NCI-H187 (cell line): ENCODE measurements at places on chromosomes 1 and 21.

GRCh38 chr1:28663871-28664470 lies 4.6 kb upstream of the GMEB1 start:
- no peak for DNase-seq

DNA sequence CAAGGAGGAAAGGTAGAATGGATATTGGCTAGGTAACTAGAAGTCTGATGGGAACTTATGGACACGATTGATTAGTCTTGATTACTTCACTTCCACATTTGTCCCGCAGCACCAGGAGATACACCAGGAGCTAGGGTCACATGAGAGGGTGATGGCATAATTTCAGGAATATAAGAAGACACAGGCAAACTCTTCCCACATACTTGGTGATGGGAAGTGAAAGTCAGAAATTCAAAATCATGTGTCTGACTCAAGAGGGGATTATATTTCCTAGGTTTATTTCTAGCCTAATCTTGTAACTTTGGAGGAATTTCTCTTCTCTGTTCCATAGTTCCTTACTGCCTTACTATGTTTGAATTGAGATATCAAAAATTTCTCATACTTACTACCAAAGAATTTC lies 185.0 kb downstream of the PBX1 start:
- no peak for DNase-seq

DNA sequence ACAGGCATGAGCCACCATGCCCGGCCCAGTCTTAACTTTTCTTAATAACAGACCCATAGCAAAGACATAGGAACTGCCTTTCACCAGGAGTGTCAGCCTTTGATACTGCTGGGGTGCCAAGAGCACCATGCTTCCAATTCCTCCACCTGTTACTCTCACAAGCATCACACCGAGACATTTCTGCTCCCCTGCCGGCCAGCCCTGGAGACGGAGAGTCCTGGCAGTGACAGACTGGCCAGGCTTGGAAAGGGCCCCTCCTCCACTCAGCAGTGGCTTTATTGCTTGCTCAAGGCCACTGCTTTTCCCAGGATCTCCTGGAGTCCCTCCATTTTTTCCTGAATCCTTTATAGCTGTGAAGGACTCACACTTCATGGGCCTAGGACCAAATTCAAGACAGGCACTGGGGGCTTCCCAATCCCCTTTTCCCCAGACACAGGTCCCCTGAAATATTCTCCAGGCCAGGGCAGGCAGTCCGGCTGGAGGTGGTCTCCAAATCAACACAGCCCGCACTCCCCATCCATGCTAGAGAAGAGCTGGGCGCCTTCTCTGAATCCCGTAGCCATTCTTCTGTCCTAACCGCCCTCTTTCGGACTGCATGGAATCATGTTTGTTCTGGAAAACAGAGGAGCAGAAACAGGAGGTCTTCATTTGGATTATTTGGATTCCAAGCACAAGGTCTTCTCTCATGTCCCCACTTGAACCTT lies 25.5 kb upstream of the PTPRF start:
- DNase-seq = no peak

DNA sequence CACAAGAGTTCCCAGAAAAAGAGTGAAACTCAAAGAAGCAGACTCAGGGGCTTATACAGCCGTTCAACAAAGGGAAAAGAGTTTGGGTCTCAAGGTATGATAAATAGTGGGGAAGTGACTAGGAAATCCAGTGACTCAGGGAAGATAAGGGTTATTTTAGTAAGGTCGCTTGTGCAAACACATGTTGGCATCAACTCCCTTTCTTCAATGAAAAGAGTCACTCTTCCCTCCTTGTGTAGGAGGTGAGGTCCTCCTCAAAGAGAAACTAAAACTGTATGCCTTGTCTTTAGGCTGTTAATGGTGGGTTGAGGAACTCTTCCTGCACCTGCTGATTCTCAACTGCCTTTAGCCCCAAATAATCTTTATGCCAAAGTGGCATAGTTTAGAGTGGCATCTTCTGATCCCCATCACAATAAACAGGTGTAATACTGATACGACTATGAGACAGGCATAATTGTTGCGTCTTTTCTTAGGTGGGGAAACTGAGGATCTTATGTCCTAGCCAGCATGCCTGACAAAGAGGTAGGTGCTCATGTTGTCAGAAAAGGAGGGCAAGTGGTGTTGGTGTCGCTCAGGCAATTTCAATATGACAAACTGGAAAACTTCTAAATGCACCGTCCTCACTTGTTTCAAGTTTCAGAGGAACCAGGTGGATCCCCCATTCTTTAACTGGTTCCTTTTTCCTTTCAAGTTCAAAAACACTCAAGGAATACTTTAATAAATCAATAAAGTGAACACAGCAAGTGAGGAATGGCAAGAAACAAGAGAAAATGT lies 294.1 kb upstream of the RUNX1 start:
- DNase-seq = no peak

DNA sequence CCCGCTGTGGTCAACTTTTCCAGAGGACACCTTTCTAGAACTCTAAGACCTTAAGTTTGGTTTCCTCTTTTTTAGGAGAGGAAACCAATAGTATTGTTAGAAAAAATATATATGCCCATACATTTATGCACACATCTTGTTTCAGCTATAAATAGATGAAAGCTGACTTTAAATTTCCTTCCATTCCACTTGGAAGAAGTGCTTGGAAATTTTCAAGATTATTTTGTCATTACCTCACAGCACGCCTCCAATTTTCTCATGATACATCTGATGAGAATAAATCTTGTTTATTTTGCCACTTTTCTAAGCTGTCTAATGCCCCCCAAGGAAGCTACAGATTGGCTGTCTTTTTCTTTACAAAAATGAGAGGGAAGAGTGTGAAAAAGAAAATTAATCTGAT lies 65.8 kb downstream of the NIBAN1 start:
- DNase-seq = no peak

GRCh38 chr1:115811140-115811828 lies 29.6 kb downstream of the NHLH2 start:
- DNase-seq = no peak

DNA sequence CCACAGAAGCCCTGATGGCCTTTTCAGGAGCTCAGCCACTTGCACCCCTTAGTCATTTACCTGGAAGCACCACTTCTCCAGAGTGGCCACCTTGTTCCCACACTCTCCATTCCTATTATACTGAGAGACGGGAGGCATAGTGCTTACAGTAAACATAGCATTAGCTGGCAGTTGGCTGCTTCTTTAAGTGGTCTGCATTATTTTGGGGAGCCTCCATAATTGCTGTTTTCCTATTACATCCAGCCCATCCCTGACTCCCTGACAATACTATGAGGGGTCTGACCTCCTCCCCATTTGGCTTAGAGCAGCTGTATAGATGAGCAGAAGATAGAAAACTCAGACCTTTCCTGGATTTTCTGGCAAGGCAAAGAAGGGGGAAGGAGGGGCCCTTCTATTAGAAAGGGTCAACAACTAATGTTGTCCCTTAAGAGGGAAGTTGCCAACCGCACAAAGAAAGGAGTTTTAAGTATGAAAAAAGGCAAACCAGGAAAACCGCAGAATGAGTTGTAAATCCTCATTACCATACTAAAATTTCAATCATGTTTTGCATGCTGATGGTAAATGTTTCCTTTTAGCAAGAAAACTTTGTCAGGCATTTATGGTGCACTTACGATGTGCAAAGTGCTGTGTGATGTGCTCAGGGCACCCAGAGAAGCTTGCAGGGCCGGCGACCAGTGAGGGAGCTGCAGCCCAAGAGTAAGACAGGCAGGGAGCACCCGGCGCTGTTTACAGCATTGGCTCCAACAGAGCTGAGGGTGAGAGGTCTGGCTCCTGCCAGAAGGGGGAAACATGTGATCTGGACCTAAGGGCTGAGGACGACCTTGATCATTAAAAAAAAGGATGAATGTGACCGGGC lies 167.3 kb downstream of the ZZZ3 start:
- DNase-seq = no peak

DNA sequence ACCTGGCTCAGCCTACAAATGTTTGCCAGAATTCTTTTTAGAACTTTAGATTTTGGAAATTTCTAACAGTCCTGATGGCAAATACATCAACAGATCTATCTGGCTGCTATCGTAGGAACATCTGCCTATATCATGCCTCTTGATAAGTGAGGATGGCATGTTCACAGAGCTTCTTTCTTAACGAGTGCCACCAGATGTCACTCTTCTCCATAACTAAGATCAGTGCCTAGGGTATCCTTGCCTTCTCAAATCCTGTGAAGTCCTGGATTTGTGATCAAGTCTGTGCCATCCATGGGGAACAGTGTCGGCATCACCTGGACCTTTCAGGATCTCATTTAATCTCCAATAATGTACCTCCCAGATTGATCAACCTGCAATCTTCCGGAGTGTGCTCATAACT lies 36.5 kb upstream of the CD5L start:
- DNase-seq = no peak

DNA sequence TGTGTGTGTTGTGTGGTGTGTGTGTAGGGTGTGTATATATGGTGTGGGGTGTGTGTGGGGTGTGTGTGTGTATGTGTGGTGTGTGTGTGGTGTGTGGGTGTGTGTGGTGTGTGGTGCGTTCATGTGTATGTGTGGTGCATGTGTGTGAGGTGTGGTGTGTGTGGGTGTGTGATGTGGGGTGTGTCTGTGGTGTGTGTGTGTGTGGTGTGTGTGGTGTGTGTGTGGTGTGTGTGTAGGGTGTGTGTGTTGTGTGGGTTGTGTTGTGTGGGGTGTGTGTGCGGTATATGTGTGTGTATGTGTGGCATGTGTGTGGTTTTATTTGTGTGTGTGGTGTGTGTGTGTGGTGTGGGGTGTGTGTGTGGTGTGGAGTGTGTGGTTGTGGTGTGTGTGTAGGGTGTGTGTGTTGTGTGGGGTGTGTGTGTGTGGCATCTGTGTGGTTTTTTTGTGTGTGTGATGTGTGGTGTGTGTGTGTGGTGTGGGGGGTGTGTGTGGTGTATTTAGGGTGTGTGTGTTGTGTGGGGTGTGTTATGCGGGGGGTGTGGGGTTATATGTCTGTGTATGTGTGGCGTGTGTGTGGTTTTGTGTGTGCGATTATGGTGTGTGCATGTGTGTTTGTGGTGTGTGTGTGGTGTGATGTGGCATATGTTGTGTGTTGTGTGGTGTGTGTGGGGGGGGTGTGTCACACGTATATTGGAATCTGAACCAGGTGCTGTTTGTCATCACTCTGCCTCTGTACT lies 17.1 kb upstream of the ZBTB21 start:
- DNase-seq = no peak

DNA sequence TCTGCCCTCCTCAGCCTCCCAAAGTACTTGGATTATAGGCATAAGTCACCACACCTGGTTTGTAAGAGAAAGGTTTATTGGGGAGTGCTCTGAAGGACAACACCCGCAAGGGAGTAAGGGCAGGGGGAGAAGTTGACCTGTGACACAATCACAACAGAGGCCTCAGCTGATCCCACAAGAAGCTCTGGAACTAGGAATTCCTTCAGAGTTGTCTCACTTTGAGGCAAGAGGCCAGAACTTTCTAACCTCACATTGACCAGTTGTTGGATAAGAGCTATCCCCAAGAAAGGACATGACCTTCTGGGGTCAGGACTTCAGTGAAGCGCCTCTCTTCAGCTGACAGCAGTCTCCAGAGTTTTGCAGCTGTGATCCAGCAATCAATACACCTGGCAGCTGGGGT lies 27.4 kb upstream of the RC3H1 start:
- no peak for DNase-seq

DNA sequence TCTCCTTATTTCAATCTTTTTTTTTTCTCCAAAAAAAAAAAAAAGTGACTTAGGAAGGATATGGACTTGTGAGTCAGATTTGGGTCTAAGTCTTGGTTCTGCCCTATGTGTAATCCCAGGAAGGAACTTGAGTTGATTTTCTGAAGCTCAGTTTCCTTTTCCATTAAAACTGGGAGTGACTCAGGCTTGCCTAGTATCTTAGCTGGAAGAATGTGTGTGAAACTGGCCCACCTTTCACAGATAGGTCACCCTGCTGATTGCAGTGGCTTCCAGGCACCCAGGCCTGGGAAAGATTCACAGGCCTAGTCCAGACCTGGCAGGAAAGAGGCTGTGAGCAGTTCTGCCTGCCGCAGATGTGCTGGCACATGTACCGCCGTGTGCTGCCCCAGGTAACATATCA lies 218.3 kb upstream of the HOOK1 start:
- DNase-seq = no peak

DNA sequence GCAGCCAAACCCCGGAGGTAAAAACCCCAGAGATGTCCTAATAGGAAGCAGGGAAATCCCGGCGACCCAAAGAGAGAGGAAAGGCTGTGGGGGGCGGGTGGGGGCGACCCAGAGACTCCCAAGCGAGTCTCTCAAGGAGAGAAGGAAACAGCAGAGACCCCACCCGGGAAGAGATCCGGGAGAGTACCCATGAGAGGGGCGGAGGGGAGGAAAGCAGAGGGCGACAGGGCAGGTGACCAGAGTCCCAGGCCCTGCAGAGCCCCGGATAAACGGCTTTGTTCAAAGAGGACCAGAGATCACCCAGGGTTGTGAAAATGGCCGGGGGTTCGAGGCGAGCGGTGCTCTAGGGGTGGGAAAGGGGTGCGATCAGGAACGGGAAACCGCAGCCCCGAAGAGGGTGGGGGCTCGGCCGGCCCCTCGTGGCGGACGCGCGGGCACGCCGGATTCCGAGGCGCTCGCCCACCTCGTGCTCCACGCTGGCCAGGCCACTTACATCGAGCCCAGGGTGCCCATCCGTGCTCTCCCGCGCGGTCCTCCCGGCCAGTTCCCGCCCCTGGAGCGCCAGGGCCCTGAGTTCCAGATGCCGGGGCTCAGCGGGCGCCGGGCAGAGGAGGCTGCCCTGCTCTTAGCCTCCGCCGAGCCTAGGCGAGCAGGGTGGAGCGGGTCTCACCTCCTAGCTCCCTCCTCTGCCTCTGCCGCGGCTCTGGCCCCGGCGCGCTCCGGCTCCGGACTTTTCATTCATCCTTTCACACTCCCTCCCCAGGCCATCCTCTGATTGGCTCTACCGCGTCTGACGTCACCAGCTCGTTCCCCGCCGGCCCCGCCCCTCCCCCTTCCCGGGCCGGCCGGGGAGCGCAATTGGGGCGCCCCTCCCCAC lies 52.3 kb downstream of the RHBG start:
- DNase-seq = peak; percentile 60

DNA sequence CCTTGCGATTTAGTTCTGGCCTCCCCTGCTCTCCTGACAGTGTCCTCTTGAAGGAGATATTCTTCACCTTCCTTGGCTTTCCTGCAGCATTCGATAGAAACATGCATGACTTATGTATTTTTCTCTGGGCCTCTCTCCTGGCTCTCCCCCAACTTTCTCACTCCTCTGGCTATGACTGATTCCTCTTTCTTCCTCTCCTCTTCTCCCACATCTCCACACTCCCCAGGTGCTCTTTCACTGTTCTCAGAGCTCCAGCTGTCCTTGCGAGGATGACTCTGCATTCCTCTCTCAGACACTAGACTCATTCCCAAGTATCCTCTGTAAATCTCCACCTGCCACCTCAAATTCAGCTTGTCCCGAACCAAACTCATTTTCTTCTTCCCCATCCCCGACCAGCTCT lies 18.0 kb downstream of the LRRC42 start:
- DNase-seq = no peak

- no peak for DNase-seq
Observed at GRCh38 chr1:225911191-225912130, 12.6 kb downstream of the PYCR2 start.

DNA sequence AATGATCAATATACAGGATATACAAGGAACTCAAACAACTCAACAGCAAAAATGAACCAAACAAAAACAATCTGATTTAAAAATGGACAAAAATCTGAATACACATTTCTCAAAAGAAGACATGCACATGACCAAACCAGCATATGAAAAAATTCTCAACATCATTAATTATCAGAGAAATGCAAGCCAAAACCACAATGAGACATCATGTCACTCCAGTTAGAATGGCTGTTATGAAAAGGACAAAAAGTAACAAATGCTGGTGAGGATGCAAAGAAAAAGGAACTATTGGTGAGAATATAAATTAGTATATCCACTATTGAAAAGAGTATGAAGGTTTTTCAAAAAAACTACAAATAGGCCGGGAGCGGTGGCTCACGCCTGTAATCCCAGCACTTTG lies 42.0 kb downstream of the FCRL3 start:
- DNase-seq = no peak

GRCh38 chr1:186984959-186985358 lies 156.2 kb downstream of the PLA2G4A start:
- no peak for DNase-seq
